ENCODE measurements at places on chromosomes 3 and 15.

DNA sequence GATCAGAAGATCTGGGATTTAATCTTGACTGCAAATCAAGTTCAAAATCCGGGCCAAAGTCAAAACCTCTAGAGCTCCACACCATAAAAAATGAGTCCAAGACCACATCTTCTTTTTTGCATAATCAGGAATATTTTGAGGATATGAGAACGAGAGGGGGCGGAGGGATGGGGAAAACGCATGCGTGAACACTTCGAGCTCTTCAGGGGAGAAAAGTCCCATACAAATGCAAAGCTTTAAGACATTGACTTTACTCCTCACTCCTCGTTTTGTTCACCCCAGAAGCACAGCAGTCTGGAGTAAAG is 68.2 kb downstream of the SUMF1 start:
- no peak for DNase-seq

GRCh38 chr3:10772271-10773161 is 43.5 kb upstream of the SLC6A11 start:
- DNase-seq = no peak

DNA sequence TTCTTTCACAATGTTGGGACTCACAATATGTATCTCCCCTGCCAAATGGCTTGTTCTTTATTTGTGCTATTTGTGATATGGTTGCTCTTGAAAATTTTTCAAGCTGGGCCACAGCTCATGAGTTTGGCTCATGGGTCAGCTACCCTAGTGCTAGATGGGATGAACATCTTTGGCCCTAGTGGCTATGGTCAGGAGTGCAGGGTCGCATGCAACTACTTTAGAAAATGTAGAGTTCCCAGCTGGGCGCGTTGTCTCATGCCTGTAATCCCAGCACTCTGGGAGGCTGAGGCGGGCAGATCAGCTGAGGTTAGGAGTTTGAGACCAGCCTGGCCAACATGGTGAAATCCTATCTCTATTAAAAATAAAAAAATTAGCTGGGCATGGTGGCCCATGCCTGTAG is 55.8 kb downstream of the POLR2M start:
- no peak for DNase-seq

- DNase-seq = no peak
These were observed 296.3 kb upstream of the TMCO5A start for GRCh38 chr15:37638116-37638515.

DNA sequence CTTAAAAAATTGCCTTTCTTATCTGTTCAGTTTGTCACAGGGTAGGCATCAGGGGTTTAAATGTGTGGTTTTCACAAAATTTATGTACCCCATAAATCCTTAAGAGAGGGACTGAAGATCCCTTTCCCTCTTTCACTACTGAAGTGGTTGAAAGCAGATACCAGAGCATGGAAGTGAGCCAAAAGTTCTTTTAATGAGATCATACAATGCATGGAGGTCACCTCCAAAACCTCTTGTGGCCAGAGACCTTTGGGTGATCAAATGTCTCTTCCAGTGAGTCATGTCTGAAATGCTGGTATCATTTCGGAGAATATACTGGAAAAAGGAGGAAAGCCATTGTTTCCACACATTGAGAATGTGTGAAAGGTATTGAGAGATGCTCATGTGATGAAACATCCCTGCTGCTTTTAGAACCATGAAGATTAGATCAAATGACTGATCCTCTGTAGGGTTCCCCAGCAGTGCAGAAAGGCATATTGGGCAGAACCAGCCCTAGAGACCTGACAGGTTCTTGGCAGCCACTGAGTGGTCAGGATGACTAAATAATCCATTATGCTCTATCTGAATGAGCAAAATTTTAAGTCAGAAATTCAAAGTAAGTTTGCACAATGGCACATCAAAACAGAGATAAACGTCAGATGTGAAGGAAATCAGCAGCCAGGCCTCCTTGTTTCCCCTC is 165.8 kb upstream of the SLC2A2 start:
- no peak for DNase-seq

DNA sequence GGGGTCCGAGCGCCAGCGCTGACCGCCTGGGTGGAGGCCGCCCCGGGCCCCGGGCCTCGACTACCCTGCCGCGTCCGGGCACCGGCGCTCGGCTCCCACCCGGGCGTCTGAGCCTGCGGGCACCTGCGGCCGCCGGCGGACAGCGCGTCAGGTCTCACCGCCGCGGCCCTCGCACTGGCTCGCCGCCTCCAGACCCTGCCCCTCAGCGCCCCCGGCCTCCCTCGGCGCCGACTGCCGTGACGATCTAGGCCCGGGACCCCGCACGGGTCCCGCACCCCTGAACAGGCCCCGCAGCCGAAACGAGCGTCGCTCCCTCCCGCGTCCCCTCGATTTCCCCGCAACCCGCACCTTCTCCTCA is 297 bp downstream of the PRC1 start:
- DNase-seq = no peak

DNA sequence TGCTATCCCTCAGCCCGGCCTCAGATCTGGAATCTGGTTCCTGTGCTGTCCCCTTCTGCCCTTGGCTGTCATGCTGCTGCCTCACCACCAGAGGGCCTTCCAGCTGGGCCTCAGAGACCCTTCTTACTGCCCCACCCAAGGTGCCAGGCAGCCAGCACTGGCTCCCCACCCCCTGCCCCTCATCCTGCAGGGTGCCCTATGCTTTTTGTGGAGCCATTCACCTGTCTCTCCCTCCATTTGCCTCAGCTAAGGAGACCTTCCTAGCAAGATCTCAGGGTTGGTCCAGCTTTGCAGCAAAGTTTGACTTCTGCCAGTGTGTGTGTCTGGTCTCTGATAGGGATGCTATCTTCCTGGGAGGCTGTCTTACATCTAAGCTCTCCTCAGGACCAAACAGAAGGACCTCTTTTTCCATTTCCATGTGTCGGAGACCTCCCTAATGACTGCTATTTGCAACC is 1.9 kb upstream of the VWA5B2 start:
- DNase-seq = no peak

DNA sequence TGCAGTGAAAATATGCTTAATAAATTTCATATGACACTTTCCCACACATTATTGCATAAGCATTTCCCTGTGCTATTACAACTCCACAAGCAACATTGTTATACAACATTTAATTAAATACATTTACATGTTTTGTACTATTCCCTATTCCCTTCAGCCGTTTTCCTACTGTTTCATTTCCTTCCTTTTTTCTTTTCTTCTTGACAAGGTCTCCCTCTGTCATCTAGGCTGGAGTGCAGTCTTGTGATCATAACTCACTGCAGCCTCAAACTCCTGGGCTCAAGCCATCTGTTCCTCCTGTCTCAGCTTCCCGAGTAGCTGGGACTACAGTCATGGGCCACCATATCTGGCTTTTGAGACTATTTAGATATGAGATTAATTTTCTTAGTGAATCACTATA is 254.7 kb downstream of the NFKBIZ start:
- no peak for DNase-seq

DNA sequence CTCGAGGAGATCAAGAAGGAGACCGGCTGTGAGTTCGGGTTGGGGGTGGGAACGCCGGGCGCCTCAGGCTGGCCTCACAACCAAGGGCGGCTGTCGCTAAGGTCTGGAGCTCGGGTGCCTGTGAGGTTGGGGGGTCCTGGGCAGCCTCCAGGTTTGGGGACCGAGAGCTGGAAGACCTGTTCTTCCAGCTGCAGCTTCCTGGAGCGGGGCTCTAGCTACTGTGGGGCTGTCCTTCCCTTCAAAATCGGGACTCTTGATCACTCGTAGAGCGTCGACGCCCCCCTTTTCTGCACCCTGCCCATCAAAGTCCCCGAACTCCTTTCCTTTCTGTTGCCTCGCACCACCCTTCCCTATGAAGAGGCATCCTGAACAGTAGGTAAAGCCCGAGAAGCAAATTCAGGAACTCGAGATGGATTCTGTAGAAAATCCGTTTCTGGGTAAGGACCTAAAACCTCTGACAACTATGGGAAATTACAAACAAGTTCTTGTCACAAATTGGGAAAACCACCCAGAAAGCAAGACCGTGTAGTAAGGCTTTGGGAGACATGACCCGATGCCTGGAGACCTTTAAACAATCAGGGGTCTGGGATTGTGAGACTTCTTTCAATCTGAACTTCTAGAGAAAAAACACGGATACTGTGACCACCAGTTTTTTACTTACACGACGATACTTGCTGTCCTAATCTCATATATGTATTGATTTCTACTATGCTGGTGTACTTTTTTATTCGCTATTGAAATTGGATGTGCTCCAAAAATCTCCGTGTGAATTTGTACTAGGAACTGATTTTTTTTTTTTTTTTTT is 556 bp downstream of the CHP1 start:
- DNase-seq = no peak

DNA sequence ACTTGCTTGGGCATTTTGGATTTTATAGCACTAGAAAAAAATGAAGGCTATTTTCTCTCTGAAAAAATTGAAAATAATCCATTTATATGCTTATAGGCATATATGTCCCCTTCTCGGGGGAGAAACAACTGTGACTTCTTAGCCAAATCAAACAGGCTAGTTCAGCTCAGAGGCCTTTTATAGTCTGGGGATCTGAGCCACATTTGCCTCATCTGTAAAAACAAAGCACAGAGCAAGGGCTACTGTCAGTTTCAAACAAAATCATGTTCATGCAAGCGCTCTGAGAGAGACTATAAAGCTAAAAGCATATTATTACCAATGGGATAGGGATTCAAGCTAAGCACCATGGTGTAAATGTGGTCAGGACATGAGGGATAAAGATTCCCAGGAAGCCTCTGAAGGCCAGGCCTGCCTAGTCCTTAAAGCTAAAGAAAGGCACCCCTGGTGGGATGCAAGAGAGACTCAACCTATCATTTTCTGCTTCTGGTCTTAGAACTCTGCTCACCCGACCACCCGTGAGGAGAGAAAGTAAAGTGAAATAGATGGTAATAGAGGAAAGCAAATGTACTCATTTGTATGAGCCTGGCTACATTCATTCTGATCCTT is 51.0 kb upstream of the IL12A start:
- DNase-seq = no peak

DNA sequence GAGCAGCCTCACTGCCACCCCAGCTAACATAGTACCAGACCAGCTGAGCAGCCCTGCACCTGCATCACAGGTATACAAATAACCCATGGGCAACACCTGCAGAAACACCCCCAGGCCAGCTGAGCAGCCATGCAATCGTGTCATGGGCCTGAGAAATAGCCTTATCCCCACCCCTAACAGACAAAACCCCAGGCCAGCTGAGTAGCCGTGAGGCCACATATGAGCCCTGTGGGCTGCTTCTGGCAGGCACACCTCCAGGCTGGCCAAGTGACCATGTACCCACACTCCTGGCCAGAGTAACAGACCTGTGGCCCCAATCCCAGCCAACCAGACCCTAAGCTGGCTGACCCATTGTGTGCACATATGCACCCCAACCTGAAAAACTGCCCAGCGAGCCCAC is 138.6 kb downstream of the DMXL2 start:
- no peak for DNase-seq

DNA sequence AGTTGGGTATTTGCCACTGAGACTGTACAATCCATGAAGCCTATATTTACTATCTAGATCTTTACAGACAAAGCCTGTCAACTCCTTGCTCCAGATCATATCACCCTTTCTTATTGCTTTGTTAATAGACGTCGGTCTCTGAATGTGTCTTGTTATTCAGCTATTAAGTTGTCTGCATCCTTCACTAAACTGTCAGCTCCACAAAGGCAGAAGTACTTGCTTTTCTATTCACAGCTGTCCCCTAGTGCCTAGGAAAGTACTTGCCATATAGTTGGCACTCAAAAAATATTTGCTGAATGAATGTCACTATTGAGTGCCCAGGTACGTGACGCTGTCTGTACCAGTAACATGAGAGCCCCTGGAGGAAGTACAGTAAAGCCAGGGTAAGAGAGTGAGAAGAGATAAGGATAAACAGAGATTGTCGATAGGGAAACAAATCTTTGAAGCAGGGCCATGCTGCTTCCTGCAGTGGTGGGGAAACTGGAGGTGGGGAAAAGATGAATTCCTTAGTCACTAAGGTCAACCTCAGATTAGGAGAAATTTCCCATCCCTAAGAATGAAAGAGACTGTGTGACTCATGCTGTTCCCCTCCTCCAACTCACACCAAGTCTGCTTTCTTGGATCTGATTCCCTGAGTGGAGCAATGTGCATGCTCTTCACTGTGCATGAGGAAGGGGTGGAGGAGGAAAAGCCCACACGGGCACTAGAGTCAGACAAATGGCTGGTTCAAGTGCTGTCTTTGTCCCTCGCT is 36.3 kb downstream of the PRICKLE2 start:
- no peak for DNase-seq

- no peak for DNase-seq
These were observed 12.7 kb upstream of the TMEM212 start for GRCh38 chr3:171830518-171830875.

DNA sequence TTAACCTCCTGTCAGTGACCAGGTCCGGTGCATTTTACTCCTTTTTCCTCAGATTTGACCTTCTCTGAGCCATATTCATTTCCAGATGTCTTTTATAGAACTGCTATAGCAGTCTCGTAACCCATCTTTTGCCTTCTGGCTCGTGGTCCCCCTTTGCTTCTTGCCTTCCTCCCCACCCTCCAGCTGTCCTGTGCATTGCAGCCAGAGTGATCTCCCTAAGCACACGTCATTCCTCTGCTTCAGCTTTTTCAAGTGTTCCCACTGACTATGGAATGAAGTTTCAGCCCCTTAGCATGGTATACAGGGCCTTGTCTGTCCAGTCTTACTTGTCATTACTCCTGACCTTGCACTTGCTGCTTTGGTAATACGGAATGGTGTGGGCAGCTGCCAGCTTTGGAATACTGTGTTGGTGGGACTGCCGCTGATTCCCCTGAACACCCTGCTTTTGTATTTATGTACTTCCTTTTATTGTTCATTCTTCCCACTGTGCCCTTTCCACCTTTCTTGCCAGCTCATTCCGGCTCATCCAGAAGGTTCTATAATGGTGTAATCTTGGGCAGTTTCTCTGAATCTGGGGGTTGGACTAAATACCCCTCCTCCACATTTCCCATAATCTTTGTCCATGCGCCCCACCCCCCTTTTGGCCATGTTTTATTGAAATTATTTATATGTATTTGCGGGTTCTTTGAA is 38.9 kb downstream of the SLC25A26 start:
- no peak for DNase-seq

- DNase-seq = no peak
These were observed 15.3 kb downstream of the DNAJC13 start for GRCh38 chr3:132432639-132433038.

- no peak for DNase-seq
These were observed 161.5 kb upstream of the PFN2 start for GRCh38 chr3:150132101-150132749.
